ENCODE measurements at places on chromosomes 7 and 10. TPM values are rescaled to one million over a fixed set of nuclear protein-coding genes. Genes with fewer than 3 reads are reported as not detected.

Gene COL28A1
- 1.4 TPM for total RNA-seq

Gene LOXL4
- total RNA-seq: 0.85 TPM

Gene TLL2
- 0.38 TPM for total RNA-seq

Gene LRRC17
- 5.8 TPM for total RNA-seq

Gene MRC1
- 8.1 TPM for total RNA-seq

DNA sequence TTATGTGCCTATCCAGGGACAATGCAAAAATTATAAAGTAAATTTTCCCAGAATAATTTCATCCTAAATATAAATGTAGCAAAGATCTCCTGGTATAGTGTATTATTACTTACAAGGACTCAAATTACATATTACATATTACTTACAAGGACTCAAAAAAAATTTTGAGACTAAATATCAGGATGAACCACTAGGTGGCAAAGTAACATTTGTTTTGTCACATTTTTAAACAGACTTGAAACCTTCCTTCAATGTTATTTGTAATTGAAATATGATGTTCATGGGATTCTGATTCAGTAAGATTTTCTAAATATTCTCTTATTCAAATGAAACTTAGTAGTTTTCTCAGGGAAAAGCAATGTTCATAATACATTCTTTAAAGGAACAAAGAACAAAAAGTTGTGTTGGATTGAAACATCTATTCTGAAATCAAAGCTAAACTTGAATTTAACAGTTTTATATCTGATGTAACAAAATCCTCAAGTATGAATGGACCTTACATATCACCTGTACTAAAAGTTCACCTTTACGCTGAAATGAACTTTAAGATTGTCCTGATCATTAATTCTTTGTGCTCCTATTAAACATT is 74.3 kb upstream of the GNAI1 start:
- DNase-seq: no peak

- DNase-seq: no peak
Measured at GRCh38 chr10:125273023-125273422, 112.7 kb upstream of the CTBP2 start.

DNA sequence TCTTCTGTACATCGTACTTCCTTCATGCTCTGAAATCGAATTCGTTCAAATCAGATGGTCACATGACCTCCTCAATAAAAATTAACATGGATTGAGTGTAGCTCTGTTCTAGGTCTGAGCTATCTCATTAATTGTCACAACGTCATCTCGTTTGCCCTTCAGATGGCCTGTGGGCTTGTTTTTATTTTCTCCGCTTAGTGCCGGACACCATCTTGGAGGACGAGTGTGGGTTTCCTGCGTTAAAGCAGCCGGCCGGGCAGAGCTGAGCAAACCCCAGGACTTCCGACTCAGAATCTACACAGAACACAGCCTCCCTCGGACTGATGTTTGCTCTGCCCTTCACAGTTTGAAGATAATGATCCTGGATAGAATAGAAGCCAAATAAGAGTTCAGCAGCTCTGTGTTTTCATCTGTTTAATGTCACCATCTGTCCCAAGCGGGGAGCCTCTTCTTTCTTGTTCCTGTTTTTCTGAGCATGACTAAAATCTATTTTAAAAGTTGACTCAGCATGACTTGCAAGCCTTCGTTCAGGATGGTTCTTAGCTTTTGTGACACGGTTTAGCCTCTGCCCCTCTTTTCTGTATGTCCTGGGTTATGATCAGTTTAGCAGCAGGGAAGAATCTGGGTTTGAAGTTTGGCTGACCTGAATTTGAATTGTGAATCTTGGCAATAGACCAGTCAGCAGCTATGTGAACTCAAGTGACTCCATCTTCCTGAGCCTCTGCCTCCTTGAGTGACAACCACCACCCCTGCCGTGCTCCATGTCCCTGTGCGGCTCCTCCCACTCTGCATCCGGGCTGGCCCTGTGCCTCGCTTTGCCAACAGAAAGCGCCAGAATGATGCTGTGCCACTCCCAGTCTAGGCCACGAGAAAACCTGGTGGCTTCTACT is 30.6 kb upstream of the GALNTL5 start:
- peak; percentile 78 for DNase-seq

- DNase-seq: peak; percentile 47
Measured at GRCh38 chr10:132508581-132509443, 28.8 kb upstream of the INPP5A start.

DNA sequence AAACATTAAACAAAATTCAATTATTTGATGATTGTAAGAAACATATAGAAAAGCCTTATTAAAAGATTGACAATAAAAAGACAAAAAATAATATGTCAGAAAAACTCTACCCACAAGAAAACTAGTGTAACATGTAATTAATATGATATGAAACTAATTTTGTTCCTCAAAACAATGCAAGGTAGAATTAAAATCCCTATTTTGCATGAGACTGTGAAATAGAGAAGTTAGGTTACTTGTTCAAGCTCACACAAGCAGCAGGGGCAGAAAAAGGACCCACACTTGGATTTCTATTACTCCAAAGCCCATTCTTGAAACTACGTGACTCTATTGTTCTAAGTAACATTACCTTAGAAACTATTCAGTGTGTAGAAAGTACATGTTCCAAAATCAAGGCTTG is 96.4 kb downstream of the KCNMA1 start:
- DNase-seq: no peak

GRCh38 chr7:134040988-134041387 is 86.2 kb upstream of the LRGUK start:
- DNase-seq: no peak

GRCh38 chr10:3668966-3669330 is 116.1 kb downstream of the KLF6 start:
- DNase-seq: no peak

DNA sequence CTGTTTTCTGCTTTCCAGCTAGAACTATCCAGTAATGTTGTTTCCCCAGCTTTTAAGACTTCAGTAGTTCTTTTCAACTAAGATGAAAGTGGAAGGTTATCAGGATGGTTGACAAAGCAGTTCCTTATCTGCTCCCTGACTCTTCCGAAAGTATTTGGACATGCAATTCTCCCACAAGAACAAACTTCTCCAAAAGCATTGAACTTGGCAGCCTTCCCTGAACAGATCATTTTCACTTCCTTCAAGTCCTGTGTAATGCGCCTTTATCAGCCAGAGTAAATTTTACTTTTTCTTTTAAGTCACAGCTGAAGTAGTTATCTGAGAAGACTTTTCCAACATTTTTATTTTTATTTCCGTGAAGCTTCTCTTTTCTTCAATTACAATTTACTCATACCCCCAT is 39.7 kb downstream of the CDC14C start:
- no peak for DNase-seq

- DNase-seq: no peak
Measured at GRCh38 chr10:13922586-13922985, 335.8 kb downstream of the PRPF18 start.

DNA sequence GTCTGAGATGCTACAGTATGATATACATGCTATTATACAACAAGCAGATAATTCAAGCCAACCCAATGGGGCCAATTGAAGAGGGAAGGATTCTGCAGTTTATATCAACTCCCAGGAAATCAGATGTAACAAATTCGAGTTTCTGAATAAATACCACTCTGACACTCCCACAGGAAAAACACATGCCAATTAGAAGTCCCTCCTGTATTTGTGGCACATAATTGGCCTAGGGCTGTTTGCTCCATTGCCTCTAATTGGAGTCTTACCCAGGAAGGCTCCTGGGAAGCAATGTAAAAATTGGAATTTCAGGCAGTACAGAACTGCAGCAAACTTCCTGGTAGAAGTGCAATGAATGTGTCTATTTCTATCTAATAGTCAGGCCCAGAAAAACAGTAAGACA is 4.7 kb downstream of the PPA1 start:
- no peak for DNase-seq

GRCh38 chr10:69801434-69802315 is at the start of gene COL13A1:
Gene COL13A1, plus strand, starts transcription at chr10:69801906. Its CDS starts 518 bp downstream, at chr10:69802424.
- no peak for DNase-seq

GRCh38 chr10:25766687-25767221 is 167.3 kb upstream of the MYO3A start:
- DNase-seq: no peak

DNA sequence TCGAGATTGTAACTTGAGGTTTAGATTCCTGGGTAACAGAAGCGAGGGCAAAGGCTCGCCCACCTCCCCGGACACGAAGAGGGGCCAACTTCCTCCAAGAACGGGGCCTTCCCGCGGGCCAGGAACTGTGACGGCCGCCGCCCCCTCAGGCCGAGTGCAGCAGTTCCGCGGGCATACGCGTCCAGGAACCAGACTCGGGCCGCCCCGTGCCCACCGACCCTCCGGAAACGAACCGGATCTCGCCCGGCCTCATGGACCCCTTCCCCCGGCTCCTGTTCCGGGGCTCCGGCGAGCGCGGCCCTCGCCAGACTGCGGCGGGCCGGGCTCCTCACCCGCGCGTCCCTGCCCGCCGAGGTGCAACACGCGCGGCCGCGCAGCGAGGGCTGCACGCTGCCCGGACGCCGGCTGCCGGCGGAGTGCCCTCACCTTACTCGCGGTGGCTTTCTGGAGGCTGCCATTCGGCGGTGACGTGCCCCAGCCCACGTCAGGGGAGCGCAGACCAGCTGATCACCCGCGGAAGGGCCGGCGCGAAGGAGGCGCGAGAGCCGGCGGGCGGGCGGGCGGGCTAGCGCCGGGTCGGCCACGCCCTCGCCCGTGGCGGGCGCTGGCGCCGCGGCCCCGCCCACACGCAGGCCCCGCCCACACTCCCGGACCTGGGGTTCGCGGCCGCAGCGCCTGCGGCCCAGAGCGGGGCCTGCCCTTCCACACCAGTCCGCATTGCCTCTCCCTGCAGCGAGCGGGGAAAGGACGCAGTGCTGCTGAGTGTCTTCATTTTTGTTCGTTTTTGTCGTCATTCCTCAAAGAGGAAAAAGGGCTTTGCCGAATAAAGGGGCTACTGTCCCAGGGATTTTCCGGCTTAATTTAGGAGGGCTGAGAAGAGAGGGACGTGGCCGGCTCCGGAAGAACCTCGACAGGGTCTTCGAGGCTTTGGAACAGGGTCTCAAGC is at the start of gene XPNPEP1:
TSS of gene XPNPEP1 (minus strand) at position 536 of the 946 bp plus-strand sequence. CDS start at position 458, 78 bp downstream.
- DNase-seq: peak; percentile 93

Measured in Peyer's patch (tissue), 4 donors.